Cardiac muscle cell (in vitro differentiated cells and primary cell): ENCODE measurements at places on chromosomes 12 and 14. TPM values are rescaled to one million over a fixed set of nuclear protein-coding genes. Genes with fewer than 3 reads are reported as not detected.

DNA sequence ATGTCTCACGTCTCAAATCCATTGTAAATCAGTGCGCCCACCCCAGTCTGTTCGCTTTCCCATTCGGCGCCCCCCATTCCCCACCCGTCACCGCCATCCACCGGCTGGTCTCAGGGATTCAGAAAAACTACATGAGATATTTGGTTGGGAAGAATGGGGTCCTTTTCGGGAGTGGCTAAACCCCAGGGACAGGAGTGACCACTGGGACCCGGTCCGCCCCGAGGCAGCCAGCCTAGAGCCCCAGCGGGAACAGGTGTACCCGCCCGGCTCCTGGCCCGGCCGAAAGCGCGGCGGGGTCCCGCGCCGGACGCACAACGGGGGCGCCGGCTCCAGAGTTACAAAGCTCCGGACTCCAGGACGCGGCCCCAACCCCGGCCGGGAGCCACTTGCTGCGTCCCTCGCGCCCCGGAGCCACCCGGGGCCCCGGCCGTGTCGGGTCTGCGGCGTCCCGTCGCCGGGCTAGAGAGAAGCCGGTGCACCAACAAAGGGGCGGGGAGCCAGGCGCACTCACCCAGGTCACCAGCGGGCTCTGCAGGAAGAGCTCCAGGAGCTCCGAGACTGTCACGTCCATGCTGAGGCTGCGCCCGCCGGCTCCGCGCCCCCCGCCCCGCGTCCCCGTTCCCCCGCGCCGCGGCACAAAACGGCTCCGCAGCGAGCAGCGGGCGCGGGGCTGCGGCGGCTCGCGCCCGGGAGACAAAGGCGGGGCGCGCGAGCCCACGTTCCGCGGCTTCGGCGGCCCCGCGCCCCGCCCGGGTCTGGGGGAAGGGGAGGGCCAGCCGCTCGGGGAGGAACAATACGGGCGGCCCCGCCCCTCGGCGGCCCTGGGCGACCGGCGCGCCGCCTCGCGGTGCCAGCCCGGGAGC is at the start of gene CCDC88C:
CCDC88C (minus strand) TSS at position 701 of the 863 bp plus-strand sequence; CDS start at position 571, 130 bp downstream.
- no peak for DNase-seq

DNA sequence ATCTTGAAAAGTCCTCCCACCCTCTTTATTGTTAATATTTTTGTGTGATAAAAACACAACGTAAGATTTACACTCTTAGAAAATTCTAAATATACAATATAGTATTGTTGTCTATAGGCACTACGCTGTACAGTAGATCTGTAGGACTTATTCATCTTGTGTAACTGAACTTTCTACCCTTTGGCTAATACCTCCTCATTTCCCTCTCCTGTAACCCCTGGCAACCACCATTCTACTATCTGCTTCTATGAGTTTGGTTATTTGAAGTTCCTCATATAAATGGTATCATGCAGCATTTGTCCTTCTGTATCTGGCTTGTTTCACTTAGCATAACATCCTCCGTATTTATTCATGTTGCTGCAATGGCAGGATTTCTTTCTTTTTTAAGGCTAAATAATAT is 5.2 kb upstream of the CLEC9A start:
- DNase-seq: no peak

Gene TMPRSS12
- polyA plus RNA-seq: not detected in 2 replicates

Gene GDF3
- 0.35 TPM in 1 of 2 replicates, not detected in the other for polyA plus RNA-seq

DNA sequence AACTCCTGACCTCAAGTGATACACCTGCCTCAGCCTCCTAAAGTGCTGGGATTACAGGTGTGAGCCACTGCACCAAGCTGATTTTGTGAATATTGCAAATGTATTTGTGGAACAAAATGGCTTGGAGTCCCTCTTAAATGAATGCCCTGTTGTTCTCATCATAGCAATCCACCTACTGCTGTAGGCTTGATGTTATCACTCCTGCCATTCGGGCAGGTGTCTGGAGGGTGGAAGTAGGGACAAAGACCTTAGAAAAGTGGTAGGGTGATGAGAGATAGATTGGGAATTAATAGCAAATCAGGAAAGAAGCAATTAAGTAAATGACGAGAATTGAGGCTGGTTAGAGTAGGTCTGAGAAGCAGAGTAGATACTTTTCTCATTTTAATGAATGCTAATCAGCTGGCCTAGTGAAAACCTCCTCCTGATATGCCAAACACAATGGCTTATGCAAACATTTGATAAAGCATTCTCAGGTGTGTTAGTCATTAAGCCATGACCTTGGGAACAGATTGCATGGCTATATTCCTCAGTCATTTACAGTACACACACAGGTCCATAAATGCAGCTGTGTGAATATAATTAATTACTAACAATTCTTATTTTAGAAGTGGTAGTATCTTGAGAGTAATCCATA is 60.5 kb upstream of the USP44 start:
- no peak for DNase-seq

DNA sequence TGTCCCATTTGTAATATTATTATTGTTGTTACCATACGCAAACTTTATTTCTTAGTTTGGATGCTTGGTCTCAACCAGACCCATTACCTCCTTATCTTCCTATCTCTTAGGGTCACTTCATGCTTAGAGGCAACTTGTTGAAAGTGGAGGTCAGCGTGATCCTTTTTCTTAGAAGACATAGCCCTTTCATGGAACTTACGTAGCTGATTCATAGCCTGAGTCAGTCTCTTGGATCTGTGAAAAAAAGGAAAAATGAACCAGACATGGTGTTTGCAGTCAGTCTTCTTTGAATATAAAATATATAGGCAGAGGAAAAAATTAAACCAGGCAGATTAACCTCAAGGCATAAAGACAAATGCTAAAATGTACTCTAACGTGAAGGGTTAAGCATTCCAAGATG is 613.7 kb downstream of the DIO2 start:
- no peak for DNase-seq

Gene SYNDIG1L
- polyA plus RNA-seq: 0.52 TPM in 1 of 2 replicates, not detected in the other

GRCh38 chr12:121628536-121628935 is 2.2 kb downstream of the ORAI1 start:
- DNase-seq: no peak

GRCh38 chr12:28780096-28780495 is 369.0 kb upstream of the FAR2 start:
- DNase-seq: peak; percentile 46

DNA sequence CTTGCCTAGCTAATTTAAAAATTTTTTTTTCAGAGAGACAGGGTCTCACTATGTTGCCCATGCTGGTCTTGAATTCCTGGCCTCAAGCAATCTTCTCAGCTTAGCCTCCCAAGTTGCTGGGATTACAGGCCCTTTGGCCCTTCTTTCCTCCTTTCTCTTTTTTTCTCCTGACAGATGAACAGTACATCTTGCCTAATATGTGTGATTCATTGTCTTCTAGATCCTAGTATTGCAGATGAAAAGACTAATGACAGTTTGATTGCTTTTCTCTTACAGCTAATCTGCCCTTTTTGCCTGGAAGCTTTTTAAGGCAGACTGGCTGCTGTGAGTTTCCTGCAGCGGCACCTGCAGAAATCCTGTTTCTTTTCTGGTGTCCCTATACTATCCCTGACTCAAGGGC is 12.0 kb downstream of the DEPDC4 start:
- DNase-seq: no peak

GRCh38 chr12:114209861-114210260 is 196.1 kb downstream of the TBX5 start:
- DNase-seq: no peak

- DNase-seq: no peak
These were observed 24.9 kb upstream of the TRAF3 start for GRCh38 chr14:102752239-102752847.

GRCh38 chr14:53780051-53780555 is 176.5 kb downstream of the BMP4 start:
- DNase-seq: no peak

- no peak for DNase-seq
These were observed 154.3 kb upstream of the C14orf180 start for GRCh38 chr14:104425171-104425681.

Gene SLCO1B1
- not detected in 2 replicates for polyA plus RNA-seq

Gene RASSF9
- 0.28 and 0.57 TPM in 2 replicates for polyA plus RNA-seq

Gene TEX22
- 3.0 and 4.1 TPM in 2 replicates for polyA plus RNA-seq

Gene TMEM63C
- polyA plus RNA-seq: 0.80 and 1.1 TPM in 2 replicates
